H1 (cell line): ENCODE measurements at places on chromosomes 1 and 21.

DNA sequence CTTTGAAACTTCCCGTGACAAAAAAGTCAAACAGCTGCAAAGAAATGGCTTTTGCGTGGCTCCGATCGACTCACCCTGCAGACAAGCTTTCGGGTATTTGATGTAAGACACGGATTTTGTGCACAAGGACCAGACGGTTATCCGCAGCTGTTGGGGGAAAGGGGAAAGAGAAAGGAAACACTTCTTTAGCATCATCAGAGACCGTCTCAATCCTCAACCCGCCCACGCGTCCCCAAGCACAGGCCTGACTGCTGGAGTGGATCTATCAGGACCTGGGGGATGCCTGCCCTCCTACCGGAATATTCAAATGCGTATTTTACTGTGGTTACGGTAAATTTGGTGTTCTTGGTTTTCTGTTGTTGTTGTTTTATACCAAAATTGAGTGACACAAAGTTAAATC lies 11.2 kb downstream of the WRAP73 start:
- no peak for DNase-seq

- DNase-seq: peak; percentile 90
These were observed at the start of gene MAST2 for GRCh38 chr1:45803299-45803780. MAST2 (plus strand) TSS chr1:45803612; CDS start chr1:45803896, 284 bp downstream.

GRCh38 chr1:94106716-94107115 lies 14.2 kb downstream of the ABCA4 start:
- no peak for DNase-seq

DNA sequence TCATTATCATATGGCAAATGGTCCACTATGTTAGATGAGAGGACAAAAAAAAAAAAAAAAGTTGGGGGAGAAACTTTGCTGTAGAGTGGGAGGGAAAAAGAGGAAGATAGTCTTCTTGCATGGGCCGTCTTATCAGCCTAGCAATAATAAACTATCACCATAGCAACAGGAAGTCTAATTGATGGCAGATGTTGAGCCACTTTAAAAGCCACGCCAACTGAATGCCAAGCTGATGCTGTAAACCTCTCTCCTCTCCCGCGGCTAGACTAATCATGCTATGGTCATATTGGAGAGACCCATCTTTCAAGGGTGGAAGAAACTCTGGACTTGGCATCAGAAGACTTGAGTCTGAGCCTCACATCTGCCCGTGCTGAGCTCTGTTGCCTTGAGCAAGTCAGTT lies 122.2 kb upstream of the HOOK1 start:
- no peak for DNase-seq

GRCh38 chr1:172299515-172299914 lies 121.0 kb upstream of the C1orf105 start:
- no peak for DNase-seq

- peak; percentile 57 for DNase-seq
These were observed at the start of gene DNM3 for GRCh38 chr1:171841050-171841910. DNM3 (plus strand) TSS chr1:171841498; CDS start chr1:171841657, 159 bp downstream.

DNA sequence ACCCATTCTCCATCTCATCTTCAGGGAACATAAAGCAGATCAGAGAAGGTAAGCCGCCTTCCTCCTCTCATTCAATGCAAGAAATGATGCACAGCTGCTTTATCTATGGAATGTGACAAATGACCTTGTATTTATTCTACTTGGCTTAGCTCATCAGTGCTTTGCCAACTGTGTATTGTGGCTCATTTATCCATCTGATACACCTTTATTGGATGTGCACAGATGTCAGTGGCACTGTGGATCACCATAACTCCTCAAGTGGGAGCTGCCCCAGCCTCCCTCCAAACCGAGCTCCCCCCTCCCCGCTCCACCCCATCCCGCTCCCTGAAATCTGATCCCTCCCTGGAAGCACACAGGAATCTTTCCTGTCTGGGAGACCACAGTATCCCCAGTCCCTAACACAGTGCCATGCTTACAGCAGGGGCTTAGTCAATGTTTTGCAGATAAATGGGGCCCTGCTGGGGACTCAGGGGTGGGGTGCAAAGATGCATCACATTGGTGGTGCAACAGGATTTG lies 156.0 kb upstream of the RAB4A start:
- no peak for DNase-seq

GRCh38 chr1:42680921-42681683 lies 1.1 kb upstream of the YBX1 start:
- no peak for DNase-seq

DNA sequence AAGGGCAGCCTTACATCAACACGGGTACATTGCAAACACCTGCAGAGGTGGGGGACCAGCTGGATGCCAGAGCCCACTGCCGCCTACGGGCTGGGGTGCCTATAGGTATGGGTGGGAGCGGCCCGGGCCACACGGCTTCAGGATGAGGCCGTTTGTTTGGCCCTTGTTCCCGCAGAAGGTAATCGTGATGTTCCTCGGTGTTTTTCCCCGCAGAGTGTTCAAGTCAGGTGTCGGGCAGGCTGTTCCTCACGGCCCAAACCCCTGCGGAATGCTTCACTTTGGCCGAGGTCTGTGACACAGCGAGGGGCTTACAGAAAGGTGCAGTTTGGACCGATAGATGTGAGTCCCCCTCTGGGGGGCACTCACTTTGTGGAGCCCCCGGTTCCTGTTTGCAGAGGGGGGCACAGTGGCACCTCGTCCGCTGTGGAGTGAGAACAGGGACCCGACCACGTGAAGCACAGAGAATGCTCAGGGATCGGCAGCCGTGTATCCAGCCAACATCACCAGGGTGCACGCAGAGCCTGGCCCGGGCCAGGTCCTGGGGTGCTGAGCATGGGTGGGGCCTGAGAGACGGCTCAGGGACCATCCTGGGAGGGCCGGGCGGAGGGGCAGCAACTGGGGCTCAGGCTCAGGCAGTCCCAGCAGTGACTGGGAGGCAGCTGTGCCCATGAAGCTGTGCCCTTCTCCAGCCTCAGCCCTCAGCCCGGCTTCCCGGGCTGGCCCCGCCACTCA lies 453 bp upstream of the TTLL10 start:
- no peak for DNase-seq

DNA sequence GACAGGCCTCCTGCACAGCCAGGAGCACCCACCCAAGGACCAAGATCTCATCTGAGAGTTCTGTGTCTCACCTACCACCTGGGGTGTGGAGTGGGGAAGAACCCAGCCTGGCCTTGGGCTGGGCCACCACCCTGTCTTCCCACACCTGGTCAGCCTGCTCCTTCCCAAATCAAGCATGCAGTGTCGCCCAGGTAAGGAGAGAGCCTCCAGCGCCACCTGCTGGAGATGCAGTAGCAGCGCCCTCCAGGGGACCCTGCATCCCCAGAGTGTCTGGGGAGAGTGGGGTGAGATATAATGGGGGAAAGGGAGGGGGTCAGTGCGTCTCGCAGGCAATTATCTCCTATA lies 32.3 kb downstream of the KIAA2013 start:
- peak; percentile 93 for DNase-seq

- peak; percentile 67 for DNase-seq
These were observed 17.3 kb downstream of the CRYBG2 start for GRCh38 chr1:26336477-26337205.

GRCh38 chr1:57506941-57507340 lies 83.1 kb upstream of the DAB1 start:
- DNase-seq: no peak

DNA sequence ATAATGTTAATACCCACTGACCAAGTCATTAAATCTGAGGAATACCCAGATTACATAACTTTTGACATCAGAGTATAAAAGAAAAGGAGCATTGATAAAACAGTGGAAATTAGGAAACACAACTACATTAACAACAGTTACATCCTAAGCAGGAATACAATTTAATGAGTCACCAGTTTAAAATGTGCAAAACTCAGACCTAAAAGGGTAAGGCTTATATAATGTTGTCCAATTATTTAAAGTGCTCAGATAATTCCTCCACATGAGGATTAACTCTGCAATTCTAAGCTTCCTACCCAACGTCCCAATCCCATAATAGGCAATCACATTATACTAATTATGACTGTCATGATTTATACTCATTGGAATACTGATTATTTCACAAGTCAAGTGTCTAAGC lies 50.5 kb downstream of the ABL2 start:
- DNase-seq: no peak

GRCh38 chr1:165376811-165377311 lies 20.3 kb upstream of the LMX1A start:
- no peak for DNase-seq

DNA sequence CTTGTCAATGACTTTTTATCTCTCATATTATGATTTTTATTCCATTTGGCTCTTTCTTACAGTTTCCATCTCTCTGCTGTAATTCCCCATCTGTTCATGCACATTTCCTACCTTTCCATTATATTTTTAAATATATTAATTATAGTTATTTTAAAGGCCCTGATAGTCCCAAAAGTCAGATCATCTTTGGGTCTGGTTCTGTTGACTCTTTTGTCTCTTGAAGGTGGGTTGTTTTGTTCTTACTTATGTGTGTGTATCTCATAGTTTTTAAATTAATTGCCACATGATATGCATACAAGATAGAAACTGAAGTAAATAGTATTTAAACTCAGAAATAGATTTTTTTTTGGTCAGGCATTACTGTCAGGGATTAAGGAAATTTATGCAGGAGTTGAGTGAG lies 178.0 kb upstream of the AJAP1 start:
- DNase-seq: no peak

- DNase-seq: no peak
These were observed 13.0 kb upstream of the SLC19A1 start for GRCh38 chr21:45555251-45555556.

DNA sequence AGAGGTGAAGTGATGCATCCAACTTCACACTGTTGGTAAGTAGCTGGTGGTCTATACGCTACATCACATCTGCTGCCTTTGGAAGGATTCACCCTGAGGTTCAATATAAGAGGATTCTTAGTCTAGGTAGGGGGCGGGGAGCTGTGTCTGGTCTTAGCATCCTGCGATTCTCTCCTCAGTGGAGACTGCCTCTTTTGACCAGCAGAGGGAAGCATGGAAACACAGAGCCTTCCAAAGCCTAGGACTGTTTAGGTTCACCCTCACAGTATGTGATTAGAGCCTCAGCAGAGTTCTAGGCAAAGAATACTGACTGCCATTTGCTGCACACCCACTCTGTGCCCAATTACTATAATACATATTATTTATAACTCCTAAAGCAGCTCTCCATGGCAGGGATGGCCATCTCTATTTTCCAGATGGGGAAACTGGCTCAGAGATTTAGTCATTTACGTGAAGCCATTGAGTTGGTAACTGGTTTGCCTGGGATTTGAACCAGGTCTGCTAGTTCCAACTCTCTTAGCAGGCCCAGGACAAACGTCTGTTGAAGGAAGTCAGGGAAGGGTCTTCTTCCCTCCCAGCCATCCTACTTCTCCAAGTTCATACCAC lies 28.9 kb upstream of the EFCAB14 start:
- DNase-seq: no peak

DNA sequence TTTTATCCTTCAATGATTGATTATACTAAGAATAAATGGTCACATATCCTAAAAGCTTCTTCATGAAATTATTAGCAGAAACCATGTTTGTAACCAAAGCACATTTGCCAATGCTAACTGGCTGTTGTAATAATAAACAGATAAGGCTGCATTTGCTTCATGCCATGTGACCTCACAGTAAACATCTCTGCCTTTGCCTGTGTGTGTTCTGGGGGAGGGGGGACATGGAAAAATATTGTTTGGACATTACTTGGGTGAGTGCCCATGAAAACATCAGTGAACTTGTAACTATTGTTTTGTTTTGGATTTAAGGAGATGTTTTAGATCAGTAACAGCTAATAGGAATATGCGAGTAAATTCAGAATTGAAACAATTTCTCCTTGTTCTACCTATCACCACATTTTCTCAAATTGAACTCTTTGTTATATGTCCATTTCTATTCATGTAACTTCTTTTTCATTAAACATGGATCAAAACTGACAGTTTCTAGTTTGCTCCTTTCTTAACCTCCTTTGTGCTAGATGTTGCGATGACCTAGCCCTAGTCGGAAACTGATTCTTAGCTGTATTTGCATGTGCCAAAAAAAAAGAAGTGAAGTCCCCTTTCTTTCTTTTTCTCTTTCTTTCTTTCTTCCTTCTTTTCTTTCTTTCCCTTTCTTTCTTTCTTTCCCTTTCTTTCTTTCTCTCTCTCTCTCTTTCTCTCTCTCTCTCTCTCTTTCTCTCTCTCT lies 45.1 kb downstream of the MAP3K7CL start:
- DNase-seq: no peak

GRCh38 chr1:203765029-203765837 lies at the start of gene LAX1:
LAX1 (plus strand) TSS chr1:203765183; CDS start chr1:203765566, 383 bp downstream.
- no peak for DNase-seq

DNA sequence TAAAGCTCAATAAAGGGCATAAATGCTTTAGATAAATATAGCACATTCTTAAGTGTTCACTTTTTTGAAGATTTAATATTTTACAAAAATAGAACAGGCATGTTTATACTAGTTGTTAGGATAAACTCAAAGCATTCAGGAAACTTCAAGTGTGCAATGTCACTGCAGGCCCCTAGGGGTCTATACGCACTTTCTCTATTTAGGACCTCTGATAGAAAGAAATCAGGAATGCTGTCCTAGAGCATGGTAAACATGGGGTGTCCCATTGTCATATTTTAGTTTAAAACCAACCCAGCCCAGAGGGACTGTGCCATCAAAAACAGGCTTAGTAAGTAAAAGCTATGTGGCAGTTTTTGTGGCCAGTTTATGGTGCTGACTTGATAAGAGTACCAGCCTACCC lies 102.2 kb downstream of the BARHL2 start:
- no peak for DNase-seq

DNA sequence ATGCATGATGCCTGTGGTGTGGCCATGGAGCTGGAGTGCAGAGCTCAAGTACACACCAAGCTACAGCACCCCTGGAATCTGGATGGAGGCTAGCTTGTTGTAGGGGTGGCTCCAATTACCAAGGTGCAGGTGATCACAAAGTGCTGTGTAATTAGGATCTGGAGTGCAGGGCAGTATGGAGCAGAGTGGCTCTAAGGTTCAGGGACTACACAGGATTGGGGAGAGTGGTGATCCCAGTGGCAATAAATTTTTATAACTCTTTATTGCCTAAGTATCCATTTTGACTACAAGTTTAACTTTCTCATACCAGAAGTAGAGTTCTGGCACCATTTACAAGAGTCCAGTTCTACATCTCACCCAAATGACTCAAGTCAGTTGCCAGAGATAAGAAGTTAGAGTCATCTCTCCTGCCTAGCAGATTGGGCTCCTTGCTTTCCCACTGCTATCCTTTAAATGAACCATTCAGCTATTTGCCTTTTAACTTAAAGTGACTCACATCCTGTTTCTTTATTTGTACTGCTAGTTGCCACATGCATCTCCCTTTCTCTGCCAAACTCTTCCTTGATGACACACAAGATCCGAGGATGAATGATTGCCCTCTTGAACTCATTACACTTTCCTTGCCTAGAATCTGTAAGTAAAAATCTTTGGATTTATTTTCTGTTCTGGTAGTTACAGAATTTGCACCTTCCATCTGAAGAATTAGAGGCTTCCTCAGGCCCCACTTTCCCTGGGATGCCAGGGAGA lies 427.2 kb downstream of the KCNT2 start:
- DNase-seq: peak; percentile 3

DNA sequence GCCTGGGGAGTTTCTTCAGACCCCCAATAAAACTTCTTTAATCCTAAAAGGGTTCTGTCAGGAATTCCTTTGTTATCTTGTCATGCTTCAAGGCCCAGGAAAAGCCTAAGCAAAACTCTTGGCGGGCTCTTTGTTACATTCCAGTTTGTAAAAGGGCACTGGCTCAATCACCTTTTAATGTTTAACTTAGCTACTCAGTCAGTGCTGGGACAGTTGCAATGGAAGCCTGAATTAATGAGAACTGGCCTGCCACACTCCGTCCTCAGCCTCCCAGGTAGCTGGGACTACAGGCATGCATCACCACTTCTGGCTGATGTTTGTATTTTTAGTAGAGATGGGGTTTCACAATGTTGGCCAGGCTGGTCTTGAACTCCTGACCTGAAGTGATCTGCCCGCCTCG lies 21.3 kb upstream of the ASB17 start:
- DNase-seq: no peak

- no peak for DNase-seq
These were observed 390 bp downstream of the ZFP69B start for GRCh38 chr1:40450495-40451237.
